A549 treated with ZK216348 at 1 μM for 4 hours (cell line): ENCODE measurements at places on chromosomes 7 and 10. TPM values are rescaled to one million over a fixed set of nuclear protein-coding genes. Genes with fewer than 3 reads are reported as not detected.

MAGI2 gene
- total RNA-seq: 0.31 to 0.60 TPM (median 0.48 TPM) in 5 replicates

TAC1 gene
- total RNA-seq: not detected in 5 replicates

TMEM236 gene
- total RNA-seq: 0.04 to 0.09 TPM (median 0.05 TPM) in 5 replicates

ZNF394 gene
- total RNA-seq: 15.4 to 20.0 TPM (median 18.8 TPM) in 5 replicates

GLRX3 gene
- 188 to 245 TPM (median 208 TPM) in 5 replicates for total RNA-seq

SPDYE1 gene
- total RNA-seq: not detected in 5 replicates

GBX1 gene
- 0.23 TPM in 1 of 5 replicates, not detected in the others for total RNA-seq

AKR1B15 gene
- 33.9 to 46.4 TPM (median 40.0 TPM) in 5 replicates for total RNA-seq

CDK1 gene
- total RNA-seq: 55.6 to 101 TPM (median 90.3 TPM) in 5 replicates
